Caco-2 (cell line): ENCODE measurements at places on chromosomes 11 and 22. TPM values are rescaled to one million over a fixed set of nuclear protein-coding genes. Genes with fewer than 3 reads are reported as not detected.
A peak's percentile ranks its signal among the peaks of the same experiment; 100 is the strongest.

- no peaks in the 10 kb centered on the region for H3K4me1 ChIP-seq
- H3K36me3 ChIP-seq, result no peaks in the 10 kb centered on the region
- no peak overlapping the region for H3K4me3 ChIP-seq
- H3K27ac ChIP-seq, result no peak overlapping the region
- DNase-seq, result no peak
Measured at GRCh38 chr11:105179542-105180278, 40.1 kb upstream of the CARD18 start.

- H3K4me3 ChIP-seq, result no peak overlapping the region
- peak overlapping the region; percentile 71 for H3K27ac ChIP-seq
- H3K36me3 ChIP-seq, result no peaks in the 10 kb centered on the region
- H3K27me3 ChIP-seq, result no peaks in the 10 kb centered on the region
- DNase-seq, result peak; percentile 51
Measured at GRCh38 chr11:75734491-75735180, 17.0 kb downstream of the MOGAT2 start.

- peak overlapping the region; percentile 19 for H3K27ac ChIP-seq
- H3K4me1 ChIP-seq, result peaks cover 10% of the 10 kb centered on the region
- DNase-seq, result peak; percentile 40
- H3K36me3 ChIP-seq, result peaks cover 1% of the 10 kb centered on the region; the same call in 1 of the 2 replicates
Measured at GRCh38 chr11:88300888-88301487, 36.5 kb downstream of the CTSC start.

GRCh38 chr22:46415776-46416519 lies 80.4 kb downstream of the TRMU start:
- no peak overlapping the region for H3K27ac ChIP-seq
- no peak overlapping the region for H3K4me3 ChIP-seq
- no peaks in the 10 kb centered on the region for H3K27me3 ChIP-seq
- H3K4me1 ChIP-seq, result no peaks in the 10 kb centered on the region; the same call in 1 of the 2 replicates
- DNase-seq, result no peak

- H3K36me3 ChIP-seq, result no peaks in the 10 kb centered on the region
- no peak overlapping the region for H3K27ac ChIP-seq
- peaks cover 6% of the 10 kb centered on the region; the same call in 1 of the 2 replicates for H3K4me1 ChIP-seq
- H3K4me3 ChIP-seq, result no peak overlapping the region
- no peak for DNase-seq
Measured at GRCh38 chr22:22218302-22218701, 26.3 kb upstream of the VPREB1 start.

DNA sequence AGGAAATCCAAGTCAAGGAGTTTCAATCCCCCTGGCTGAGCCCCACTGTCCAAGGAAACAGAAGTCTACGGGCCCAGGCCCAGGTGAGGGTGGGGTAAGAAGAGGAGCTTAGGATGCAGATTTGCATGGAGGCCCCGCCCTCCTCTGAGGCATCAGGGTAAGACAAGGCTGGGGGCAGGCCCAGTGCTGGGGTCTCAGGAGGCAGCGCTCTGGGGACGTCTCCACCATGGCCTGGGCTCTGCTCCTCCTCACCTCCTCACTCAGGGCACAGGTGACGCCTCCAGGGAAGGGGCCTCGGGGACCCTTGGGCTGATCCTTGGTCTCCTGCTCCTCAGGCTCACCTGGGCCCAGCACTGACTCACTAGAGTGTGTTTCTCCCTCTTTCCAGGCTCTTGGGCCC lies 31.3 kb upstream of the IGLL5 start:
- no peak overlapping the region for H3K27ac ChIP-seq
- DNase-seq, result no peak
- H3K4me3 ChIP-seq, result no peak overlapping the region
- no peaks in the 10 kb centered on the region; the same call in 1 of the 2 replicates for H3K4me1 ChIP-seq
- no peaks in the 10 kb centered on the region for H3K27me3 ChIP-seq

GRCh38 chr11:132650969-132651720 lies 881.2 kb downstream of the OPCML start:
- no peaks in the 10 kb centered on the region for H3K27me3 ChIP-seq
- DNase-seq, result no peak
- no peaks in the 10 kb centered on the region for H3K36me3 ChIP-seq
- H3K27ac ChIP-seq, result no peak overlapping the region
- no peaks in the 10 kb centered on the region for H3K4me1 ChIP-seq

GRCh38 chr11:94034207-94034606 lies 13.1 kb downstream of the HEPHL1 start:
- no peaks in the 10 kb centered on the region for H3K4me1 ChIP-seq
- H3K27ac ChIP-seq, result no peak overlapping the region
- no peaks in the 10 kb centered on the region for H3K36me3 ChIP-seq
- DNase-seq, result no peak
- H3K4me3 ChIP-seq, result no peak overlapping the region

DNA sequence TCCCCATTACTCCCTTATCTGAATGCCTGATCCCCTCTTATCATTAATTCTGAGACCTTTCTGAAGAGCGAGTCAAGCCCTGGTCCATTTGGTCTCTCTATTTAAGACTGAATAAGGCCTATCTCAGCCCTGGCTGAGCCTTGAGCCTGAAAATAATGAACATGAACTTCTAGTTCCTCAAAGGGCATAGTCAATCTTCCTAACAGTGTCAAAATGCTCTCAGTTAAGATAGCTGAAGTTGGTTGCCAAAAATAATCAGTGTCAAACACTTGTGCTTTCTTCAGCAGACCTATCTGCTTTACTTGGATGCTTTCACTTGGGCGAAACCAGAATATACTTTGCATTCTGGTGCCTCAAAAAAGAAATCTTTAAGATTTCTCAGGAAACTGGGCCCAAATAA lies 42.6 kb upstream of the PPP2R1B start:
- H3K27me3 ChIP-seq, result no peaks in the 10 kb centered on the region
- 0 out of 2 replicates have a peak, but pooled peaks cover 4% of the 10 kb centered on the region for H3K36me3 ChIP-seq
- no peak for DNase-seq
- H3K4me1 ChIP-seq, result peaks cover 7% of the 10 kb centered on the region

DNA sequence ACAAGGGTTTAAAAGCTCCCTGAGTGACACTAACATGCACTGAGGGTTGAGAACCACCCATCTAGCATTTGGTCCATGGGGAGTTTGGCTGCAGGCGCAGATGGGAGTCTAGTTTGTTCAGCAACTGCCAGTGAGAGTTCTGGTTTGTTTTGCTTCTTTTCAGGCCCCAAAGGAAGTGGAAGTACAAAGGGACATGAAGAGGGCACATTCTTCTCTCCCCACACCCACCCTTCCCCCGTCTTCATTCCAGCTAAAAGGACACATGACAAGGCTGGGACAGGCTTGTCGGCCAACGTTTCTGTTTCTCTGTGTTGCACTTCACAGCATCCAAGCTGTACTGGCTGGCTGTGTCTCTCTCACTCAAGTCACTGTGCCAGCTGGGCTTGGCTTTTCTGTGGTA lies 8.2 kb upstream of the ENDOD1 start:
- no peaks in the 10 kb centered on the region for H3K27me3 ChIP-seq
- H3K36me3 ChIP-seq, result no peaks in the 10 kb centered on the region
- no peak overlapping the region for H3K4me3 ChIP-seq
- peaks cover 14% of the 10 kb centered on the region for H3K4me1 ChIP-seq
- no peak for DNase-seq
- no peak overlapping the region for H3K27ac ChIP-seq

- no peak overlapping the region for H3K27ac ChIP-seq
- H3K4me1 ChIP-seq, result peaks cover 9% of the 10 kb centered on the region; the same call in 1 of the 2 replicates
- no peak overlapping the region for H3K4me3 ChIP-seq
- H3K27me3 ChIP-seq, result no peaks in the 10 kb centered on the region
Measured at GRCh38 chr22:42544686-42545085, 9.1 kb upstream of the SERHL2 start.

DNA sequence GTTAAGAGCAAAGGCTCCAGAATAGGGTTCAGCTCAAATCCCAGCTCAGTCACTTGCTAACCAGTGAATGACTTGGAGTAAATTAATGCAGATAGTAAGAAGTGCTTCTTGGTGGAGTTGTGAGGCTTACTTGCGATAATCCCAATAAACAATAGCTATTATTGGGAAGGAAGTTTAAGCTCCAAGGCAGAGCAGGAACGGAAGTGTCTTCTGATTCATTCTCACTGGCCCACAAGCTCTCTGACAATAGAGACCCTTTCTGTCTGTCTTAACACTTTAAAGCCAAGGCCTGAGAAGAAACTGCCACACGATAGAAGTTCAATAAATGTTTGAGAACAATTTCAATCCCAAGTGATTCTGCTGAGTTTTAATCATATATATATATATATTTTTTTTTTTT lies 155.4 kb downstream of the DBX1 start:
- DNase-seq, result no peak
- no peaks in the 10 kb centered on the region for H3K27me3 ChIP-seq
- no peaks in the 10 kb centered on the region for H3K36me3 ChIP-seq
- no peak overlapping the region for H3K27ac ChIP-seq
- peaks cover 48% of the 10 kb centered on the region for H3K4me1 ChIP-seq

- DNase-seq, result no peak
- no peaks in the 10 kb centered on the region for H3K4me1 ChIP-seq
- no peak overlapping the region for H3K4me3 ChIP-seq
- H3K27ac ChIP-seq, result no peak overlapping the region
Measured at GRCh38 chr11:35484435-35484834, 41.0 kb downstream of the PAMR1 start.

- no peaks in the 10 kb centered on the region for H3K36me3 ChIP-seq
- H3K27ac ChIP-seq, result no peak overlapping the region
- H3K4me1 ChIP-seq, result no peaks in the 10 kb centered on the region
Measured at GRCh38 chr11:68670208-68670992, 13.9 kb upstream of the GAL start.

- no peaks in the 10 kb centered on the region for H3K36me3 ChIP-seq
- no peaks in the 10 kb centered on the region for H3K27me3 ChIP-seq
- no peak overlapping the region for H3K4me3 ChIP-seq
- no peak for DNase-seq
- no peak overlapping the region for H3K27ac ChIP-seq
- H3K4me1 ChIP-seq, result peaks cover 20% of the 10 kb centered on the region; the same call in 1 of the 2 replicates
Measured at GRCh38 chr11:60121264-60121663, 32.8 kb downstream of the MS4A2 start.

DNA sequence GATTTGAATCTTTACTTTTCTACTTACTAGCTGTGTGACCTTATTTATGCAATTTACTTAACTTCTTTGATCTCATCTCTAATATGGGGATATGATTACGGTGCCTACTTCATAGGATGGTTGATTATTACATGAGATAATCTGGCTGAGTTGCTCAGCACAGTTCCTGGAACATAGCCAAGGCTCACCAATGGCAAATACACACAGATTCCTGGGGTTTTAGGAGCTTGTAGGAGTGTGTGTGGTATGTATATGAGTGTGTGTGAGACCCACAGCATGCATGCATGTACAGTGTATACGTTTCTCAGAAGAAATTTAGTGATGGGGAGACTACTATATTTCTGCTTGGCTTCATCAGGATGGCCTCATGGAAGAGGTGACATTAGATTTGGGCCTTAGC lies 256.9 kb downstream of the KIRREL3 start:
- no peaks in the 10 kb centered on the region for H3K4me1 ChIP-seq
- DNase-seq, result no peak
- H3K4me3 ChIP-seq, result no peak overlapping the region
- peaks cover 1% of the 10 kb centered on the region for H3K27me3 ChIP-seq
- no peaks in the 10 kb centered on the region for H3K36me3 ChIP-seq
- H3K27ac ChIP-seq, result no peak overlapping the region

- no peaks in the 10 kb centered on the region for H3K36me3 ChIP-seq
- H3K4me3 ChIP-seq, result no peak overlapping the region
- H3K27ac ChIP-seq, result no peak overlapping the region
- H3K4me1 ChIP-seq, result peaks cover 6% of the 10 kb centered on the region
- H3K27me3 ChIP-seq, result no peaks in the 10 kb centered on the region
Measured at GRCh38 chr22:20271114-20271994, 3.2 kb upstream of the RTN4R start.

The SYT7 gene
- total RNA-seq, result 32.8 and 33.5 TPM in 2 replicates

The GPHA2 gene
- not detected in 2 replicates for total RNA-seq

The L3MBTL2 gene
- 18.8 and 24.3 TPM in 2 replicates for total RNA-seq

The PTPRCAP gene
- total RNA-seq, result 0.27 TPM in 1 of 2 replicates, not detected in the other

The OR6A2 gene
- total RNA-seq, result not detected in 2 replicates
